ENCODE measurements at places on chromosomes 2 and 18.

GRCh38 chr2:78982638-78983330, 42.7 kb upstream of the REG3G start:
- peaks cover 16% of the 10 kb centered on the region for H3K4me1 ChIP-seq
- H3K36me3 ChIP-seq, result no peaks in the 10 kb centered on the region
- H3K27ac ChIP-seq, result no peak overlapping the region
- DNase-seq, result no peak
- peaks cover 9% of the 10 kb centered on the region for H3K27me3 ChIP-seq
- H3K4me3 ChIP-seq, result no peak overlapping the region

DNA sequence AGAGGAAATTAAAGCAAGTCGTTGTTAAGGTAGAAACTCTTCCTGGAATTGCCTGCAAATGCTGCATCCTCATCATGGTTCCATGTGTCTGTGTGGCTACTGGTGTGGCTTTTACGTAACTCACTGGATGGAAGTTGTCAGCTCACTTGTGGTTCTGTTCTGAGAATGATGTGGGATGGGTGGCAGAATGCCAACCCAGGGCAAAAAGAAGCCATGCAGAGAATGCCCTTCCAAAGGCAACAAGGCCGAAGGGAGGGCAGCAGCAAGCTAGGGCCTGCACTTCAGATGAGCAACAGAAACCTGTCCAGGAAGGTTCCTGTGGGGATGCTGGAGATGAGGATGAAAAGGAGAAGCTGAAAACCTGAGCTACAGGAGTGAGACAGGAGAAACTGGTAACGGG, 10.4 kb upstream of the NAPG start:
- peaks cover 33% of the 10 kb centered on the region for H3K27me3 ChIP-seq
- no peak overlapping the region for H3K27ac ChIP-seq
- peaks cover 10% of the 10 kb centered on the region for H3K4me1 ChIP-seq
- H3K4me3 ChIP-seq, result no peak overlapping the region

DNA sequence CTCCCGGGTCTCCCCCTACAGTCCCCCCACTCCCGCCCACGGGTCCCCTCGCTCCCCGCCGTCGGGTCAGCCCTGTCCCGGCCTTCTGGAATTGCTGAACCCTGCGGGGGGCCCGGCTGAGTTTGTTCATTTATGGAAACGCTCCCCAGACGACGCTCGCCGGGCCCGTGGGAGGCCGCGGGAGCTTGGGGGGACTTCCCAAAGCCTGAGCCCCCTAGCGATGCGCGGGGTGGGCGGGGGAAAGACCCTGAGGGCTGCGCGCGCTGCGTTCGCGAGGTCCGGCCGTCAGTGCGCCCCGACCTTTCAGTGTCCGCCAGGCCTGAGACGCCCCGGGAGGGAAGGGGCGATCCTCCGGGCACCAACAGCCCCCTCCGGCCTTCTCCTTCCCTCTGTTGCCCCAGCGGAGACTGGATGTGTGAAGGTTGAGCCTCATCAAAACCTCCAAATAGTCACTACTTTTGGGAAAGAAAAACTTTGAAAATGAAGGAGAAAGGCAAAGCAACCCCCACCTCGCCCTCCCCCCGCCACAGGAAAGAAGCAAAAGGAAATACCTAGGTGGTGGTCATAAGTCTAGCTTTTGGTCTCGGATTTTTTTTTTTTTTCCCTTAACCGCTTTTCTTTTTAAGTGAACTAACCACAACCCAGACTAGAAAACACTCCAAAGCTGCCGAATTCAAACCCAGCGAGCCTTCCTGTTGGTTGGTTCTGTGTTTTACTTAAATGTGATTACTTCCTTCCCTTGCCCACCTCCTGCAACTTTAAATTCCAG, 509 bp upstream of the CYS1 start:
- peaks cover 23% of the 10 kb centered on the region for H3K4me1 ChIP-seq
- H3K27me3 ChIP-seq, result peaks cover 55% of the 10 kb centered on the region
- no peak for DNase-seq
- H3K36me3 ChIP-seq, result no peaks in the 10 kb centered on the region

- DNase-seq, result no peak
- H3K4me3 ChIP-seq, result no peak overlapping the region
- H3K27me3 ChIP-seq, result peaks cover 16% of the 10 kb centered on the region
- peaks cover 26% of the 10 kb centered on the region for H3K36me3 ChIP-seq
- H3K4me1 ChIP-seq, result peaks cover 21% of the 10 kb centered on the region
- H3K27ac ChIP-seq, result no peak overlapping the region
Measured at GRCh38 chr18:48828194-48828545, 122.6 kb downstream of the SMAD7 start.

- H3K27me3 ChIP-seq, result no peaks in the 10 kb centered on the region
- DNase-seq, result no peak
- H3K4me3 ChIP-seq, result no peak overlapping the region
- no peaks in the 10 kb centered on the region for H3K4me1 ChIP-seq
- H3K27ac ChIP-seq, result no peak overlapping the region
Measured at GRCh38 chr18:56987236-56987635, 159.7 kb upstream of the BOD1L2 start.

DNA sequence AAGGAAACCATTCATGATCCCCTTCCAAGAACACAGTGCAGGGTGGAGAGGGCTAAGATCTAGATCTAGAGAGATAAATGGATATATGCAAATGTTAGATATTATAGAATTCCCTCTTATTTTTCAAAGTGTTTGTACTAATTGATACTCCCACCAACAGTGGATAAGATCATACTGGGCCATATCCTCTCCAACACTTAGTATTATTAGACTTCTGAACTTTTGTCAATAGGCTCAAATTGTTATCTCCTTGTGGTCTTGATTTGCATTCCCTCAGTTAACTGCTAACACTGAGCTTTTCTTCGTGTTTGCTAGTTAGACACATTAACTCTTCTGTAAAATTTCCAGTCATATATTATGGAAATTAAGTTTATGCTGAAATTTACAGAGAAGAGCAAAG, 56.5 kb upstream of the GRB14 start:
- peaks cover 17% of the 10 kb centered on the region for H3K36me3 ChIP-seq
- no peak overlapping the region for H3K27ac ChIP-seq
- H3K4me3 ChIP-seq, result no peak overlapping the region
- H3K4me1 ChIP-seq, result no peaks in the 10 kb centered on the region
- no peak for DNase-seq

Data from stimulated activated naive B cell treated with anti-CD40 and anti-IgM and Interleukin-4, amounts not matched to agents 10 μg/mL and 1 μg/mL and 100 μg/mL, for 72 hours (primary cell).